HepG2 (cell line): ENCODE measurements at places on chromosomes 13 and 19.

- peaks cover 5% of the 10 kb centered on the region for H3K36me3 ChIP-seq
- no peak for DNase-seq
- no peak overlapping the region for H3K27ac ChIP-seq
Observed at GRCh38 chr19:42275103-42275502, 6.1 kb downstream of the CIC start.

DNA sequence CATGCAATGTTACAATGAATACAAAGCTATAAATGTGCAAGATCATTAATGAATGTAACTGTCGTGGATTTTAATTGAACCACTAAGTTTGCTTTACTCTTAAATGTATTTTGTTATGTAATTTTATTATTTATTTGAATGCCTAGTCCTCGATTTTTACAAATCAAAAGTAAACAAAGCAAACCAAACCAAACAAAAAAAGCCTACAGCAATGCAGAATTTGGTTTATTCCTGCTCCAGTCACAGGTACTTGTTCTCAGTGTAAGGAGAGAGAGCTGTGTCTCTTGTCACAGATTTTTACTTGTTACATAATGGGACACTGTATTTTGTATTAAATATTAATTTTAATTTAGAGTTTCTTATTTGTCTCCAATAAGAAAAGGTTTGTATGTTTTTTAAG, 584.3 kb upstream of the SLITRK6 start:
- no peak overlapping the region for H3K27ac ChIP-seq
- no peaks in the 10 kb centered on the region for H3K4me1 ChIP-seq
- H3K36me3 ChIP-seq = no peaks in the 10 kb centered on the region
- DNase-seq = no peak
- H3K4me3 ChIP-seq = no peak overlapping the region
- H3K27me3 ChIP-seq = no peaks in the 10 kb centered on the region

GRCh38 chr13:27446986-27447583, 3.3 kb downstream of the MTIF3 start:
- no peaks in the 10 kb centered on the region for H3K27me3 ChIP-seq
- H3K4me3 ChIP-seq = no peak overlapping the region

DNA sequence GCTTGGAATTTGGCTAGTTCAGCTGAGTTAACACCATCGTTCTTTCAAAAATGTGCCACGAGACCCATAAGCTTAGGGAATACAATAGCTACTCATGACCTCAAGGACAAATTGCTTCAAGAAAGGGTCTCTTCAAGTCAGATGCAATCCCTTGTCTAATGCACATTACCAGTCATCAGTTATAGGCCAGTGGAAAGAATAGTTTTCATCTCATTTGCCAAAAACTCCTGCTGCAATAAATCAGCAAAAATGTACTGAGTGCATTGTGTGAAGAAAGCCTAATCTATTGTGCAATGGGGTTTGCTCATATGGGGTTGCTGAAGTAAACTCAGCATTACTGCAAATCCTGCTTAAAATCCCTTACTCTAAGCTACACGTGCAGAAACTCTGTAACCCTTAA, 208.3 kb upstream of the NBEA start:
- no peaks in the 10 kb centered on the region for H3K36me3 ChIP-seq
- H3K4me1 ChIP-seq = no peaks in the 10 kb centered on the region
- H3K27ac ChIP-seq = no peak overlapping the region
- no peaks in the 10 kb centered on the region for H3K27me3 ChIP-seq
- DNase-seq = no peak
- no peak overlapping the region for H3K4me3 ChIP-seq

DNA sequence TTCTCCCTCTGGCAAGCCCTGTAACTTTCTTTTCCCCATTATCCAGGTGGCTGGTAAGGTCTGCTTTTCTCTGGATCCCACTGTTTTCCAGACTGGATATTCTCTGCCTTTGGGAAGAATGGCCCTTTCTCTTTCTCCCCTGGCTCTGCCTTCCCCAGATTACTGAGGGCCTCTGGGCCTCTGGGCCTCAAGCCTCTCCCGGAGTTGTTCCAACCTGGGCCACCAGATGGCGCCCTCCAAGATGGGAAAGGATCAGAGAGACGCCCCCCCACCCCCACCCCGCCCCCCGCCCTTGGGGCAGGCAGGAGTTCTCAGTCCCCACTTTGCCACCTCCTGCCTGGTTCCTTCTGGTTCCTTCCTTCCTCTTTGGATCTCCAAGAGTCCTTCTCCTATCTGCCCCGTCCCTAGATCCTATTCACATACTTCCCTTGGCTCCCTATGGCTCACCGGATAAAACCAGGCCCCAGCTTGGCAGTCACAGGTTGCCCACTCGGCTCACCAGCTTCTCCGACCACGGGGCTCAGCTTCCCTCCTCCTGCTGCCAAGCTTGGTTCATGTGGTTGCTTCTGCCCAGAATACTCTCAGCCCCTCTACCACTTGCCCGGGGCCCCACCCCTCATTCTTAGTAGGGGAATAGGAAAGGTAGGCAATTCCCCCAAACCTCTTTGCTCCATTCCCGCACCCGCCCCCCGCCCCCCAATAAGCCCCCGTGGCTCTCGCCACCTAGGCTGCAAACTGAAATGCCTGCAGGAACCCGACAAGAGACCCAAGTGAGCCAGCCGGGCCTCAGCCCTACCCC, 13.1 kb downstream of the EPS8L1 start:
- no peaks in the 10 kb centered on the region for H3K27me3 ChIP-seq
- no peaks in the 10 kb centered on the region for H3K4me1 ChIP-seq
- no peak overlapping the region for H3K27ac ChIP-seq
- no peaks in the 10 kb centered on the region for H3K36me3 ChIP-seq

DNA sequence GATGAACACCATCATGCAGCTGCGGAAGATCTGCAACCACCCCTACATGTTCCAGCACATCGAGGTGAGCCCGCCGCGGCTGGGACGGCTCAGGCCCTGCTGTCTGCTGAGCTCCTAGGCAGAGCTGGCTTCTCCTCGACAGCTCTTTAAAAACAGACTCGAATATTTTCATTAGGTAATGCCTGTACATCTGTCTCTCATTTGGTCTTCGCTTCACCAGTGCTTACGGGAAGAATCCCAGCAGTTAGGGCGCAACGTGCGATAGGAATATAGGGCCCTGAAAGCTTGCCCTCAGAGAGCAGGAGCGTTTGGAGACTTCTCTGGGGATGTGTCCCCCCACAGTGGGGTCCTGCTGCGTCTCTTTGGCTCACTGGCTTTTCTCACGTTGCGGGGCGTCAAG, 63.8 kb upstream of the LDLR start:
- no peak overlapping the region for H3K4me3 ChIP-seq
- H3K36me3 ChIP-seq = peaks cover 84% of the 10 kb centered on the region; the same call in 2 of the 3 replicates
- no peaks in the 10 kb centered on the region for H3K4me1 ChIP-seq
- no peaks in the 10 kb centered on the region for H3K27me3 ChIP-seq

GRCh38 chr13:88436974-88437373, 765.8 kb downstream of the SLITRK5 start:
- H3K4me3 ChIP-seq = no peak overlapping the region
- H3K4me1 ChIP-seq = no peaks in the 10 kb centered on the region
- H3K27me3 ChIP-seq = no peaks in the 10 kb centered on the region
- DNase-seq = no peak

- no peak overlapping the region for H3K4me3 ChIP-seq
- H3K4me1 ChIP-seq = no peaks in the 10 kb centered on the region
- peaks cover 3% of the 10 kb centered on the region for H3K27me3 ChIP-seq
- no peak for DNase-seq
- no peaks in the 10 kb centered on the region for H3K36me3 ChIP-seq
Observed at GRCh38 chr13:111912453-111912866, 154.5 kb upstream of the SOX1 start.
